ENCODE measurements at places on chromosomes 1 and 21.

GRCh38 chr1:76668046-76668445, 199.2 kb upstream of the ST6GALNAC5 start:
- no peak for DNase-seq

DNA sequence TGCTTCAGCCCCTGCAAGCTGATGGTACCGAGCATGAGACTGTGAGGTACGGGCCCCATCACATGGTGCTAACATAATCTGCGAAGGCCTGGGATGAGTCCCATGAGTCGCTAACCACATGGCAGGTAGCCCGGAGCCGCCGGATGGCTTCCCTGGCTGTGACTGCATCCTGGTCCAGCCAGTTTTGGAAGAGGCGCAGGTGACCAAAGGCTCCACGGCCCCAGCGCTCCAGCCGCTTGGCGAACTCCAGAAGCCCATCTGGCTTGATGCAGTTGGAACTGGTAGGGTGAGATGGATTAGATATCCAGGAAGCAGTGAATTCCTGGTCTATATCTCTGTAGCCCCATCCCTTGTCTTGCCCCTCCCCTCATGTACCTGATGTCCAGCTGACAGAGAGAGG, 24.6 kb downstream of the LRRC41 start:
- no peak for DNase-seq

DNA sequence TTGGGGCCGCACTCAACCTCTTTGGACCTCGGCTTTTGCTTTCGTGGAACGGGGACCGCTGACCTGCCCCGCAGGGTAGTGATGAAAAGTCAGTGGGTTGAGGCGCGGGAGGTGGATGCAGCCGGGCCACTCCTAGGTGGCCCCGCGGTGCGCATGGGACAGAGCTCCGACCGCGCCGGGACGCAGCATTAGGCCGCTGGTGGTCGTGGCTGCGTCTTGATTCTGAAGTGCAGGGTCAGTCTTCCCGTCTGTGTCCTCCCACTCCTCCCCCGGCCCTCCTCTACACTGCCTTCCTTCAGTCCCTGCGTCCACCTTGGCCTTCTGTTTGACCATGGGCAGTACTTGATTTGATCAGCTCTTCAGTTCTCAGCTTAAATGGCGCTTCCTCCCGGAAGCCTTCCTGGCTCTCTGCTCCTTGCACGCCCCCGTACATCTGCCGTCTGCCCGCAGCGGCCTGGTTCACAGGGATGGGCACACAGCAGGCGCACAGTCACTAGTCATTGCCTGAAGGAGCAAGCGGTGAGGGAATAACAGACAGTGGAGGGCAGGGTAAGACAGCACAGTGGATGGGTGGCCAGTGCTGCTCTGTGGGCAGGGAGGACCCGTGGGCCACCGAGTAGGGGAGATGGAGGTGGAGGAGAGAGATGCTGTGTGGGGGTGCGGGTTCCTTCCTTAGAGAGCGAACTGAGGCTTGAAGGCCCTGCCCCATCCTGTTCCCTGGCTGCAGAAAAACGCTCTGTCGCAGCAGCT, 633 bp downstream of the THEMIS2 start:
- no peak for DNase-seq

- DNase-seq = no peak
Observed at GRCh38 chr1:43620956-43621355, 29.0 kb upstream of the KDM4A start.

GRCh38 chr21:41967708-41968107, 13.9 kb upstream of the C2CD2 start:
- DNase-seq = no peak

GRCh38 chr1:13703128-13703513, 3.1 kb downstream of the PRDM2 start:
- no peak for DNase-seq

DNA sequence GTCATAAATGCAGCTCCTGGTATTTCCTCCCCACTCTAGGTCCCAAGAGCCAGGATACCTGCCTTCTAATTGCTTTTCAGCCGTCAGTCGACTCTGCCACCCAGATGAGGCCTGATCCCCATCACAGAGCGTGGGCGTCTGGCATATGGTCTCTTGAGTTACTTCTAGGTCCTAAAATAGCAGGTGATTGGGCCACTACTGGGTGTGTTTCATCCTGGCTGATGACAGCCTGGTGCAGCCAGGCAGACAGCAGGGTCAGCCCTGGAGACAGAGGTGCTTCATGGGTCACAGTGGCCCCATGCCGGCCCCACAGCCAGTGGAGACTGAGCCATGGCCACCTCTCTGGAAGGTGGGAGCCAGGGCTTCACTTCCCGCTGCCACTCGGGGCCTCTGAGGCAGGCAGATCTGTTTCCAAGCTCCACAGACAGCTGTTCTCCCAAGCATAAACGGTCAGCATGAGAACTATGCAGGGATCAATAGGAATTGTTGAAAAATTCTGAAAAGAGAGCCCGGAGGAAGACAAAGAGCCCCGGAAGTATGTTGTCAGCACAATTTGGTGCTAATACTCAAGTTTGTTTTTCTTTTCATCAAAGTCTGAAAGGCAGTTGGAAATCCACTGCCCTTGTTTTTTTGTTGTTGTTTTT, 83.0 kb downstream of the MAN1C1 start:
- DNase-seq = peak; percentile 71

GRCh38 chr1:214338212-214338611, 57.3 kb downstream of the SMYD2 start:
- DNase-seq = no peak

GRCh38 chr1:14949836-14950713, 203.5 kb upstream of the TMEM51 start:
- DNase-seq = no peak

- peak; percentile 31 for DNase-seq
Observed at GRCh38 chr1:64505232-64505943, 35.5 kb downstream of the CACHD1 start.

DNA sequence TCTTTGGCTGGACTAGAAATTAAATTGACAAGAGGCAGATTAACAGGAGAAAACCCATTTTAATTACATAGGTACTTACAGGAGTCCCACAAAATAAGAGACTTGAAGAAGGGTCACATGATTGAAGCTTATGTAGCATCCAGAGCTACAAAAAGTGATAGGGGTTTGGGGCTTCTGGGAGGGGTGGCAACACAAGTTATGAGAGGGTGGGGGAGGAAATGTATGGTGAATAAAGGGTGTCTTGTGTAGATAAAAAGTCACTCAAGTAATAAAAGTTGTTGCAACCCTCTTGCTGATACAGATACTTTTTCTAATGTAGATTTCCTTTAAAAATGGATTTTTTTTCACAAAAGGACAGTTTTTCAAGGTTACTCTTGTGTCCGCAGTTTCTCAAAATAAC, 24.0 kb downstream of the USP25 start:
- DNase-seq = no peak

GRCh38 chr1:47883963-47884362, 113.2 kb downstream of the TRABD2B start:
- no peak for DNase-seq

DNA sequence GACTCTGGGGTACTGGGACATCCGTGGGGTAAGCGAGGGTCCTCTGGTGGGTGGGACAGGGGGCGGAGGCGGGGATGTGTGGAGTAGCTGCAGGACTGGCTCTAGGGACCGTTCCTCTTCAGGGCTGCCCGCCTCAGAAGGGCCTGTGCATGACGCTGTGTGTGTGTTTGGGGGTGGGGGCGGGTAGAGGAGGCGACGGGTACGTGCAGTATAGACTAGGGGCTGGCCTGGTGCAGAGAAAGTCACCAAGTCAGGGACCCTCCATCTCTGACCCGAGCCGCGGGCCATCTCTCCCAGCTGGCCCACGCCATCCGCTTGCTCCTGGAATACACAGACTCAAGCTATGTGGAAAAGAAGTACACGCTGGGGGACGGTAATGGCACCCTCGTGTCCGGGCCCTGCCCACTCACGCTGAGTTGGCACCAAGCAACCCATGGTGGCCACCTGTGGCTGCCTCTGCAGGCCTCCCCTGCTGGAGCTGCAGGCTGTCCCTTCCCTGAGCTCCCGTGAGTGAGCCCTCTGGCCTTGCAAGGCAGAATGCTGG, 342 bp downstream of the GSTM5 start:
- DNase-seq = no peak

- DNase-seq = peak; percentile 54
Observed at GRCh38 chr1:33365560-33365997, 44.7 kb upstream of the A3GALT2 start.

DNA sequence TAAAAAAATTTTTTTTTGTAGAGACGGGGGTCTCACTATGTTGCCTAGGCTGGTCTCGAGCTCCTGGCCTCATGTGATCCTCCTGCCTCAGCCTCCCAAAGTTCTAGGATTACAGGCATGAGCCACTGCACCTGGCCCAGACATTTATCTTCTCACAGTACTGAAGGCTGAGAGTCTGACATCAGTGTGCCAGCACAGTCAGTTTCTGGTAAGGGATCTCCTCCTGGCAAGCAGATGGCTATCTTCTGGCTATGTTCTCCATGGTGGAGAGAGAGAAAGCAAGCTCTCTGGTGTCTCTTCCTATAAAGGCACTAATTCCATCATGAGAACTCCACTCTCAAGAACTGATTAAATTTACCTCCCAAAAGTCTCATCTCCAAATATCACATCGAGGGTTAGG, 57.8 kb upstream of the C1orf185 start:
- DNase-seq = no peak

DNA sequence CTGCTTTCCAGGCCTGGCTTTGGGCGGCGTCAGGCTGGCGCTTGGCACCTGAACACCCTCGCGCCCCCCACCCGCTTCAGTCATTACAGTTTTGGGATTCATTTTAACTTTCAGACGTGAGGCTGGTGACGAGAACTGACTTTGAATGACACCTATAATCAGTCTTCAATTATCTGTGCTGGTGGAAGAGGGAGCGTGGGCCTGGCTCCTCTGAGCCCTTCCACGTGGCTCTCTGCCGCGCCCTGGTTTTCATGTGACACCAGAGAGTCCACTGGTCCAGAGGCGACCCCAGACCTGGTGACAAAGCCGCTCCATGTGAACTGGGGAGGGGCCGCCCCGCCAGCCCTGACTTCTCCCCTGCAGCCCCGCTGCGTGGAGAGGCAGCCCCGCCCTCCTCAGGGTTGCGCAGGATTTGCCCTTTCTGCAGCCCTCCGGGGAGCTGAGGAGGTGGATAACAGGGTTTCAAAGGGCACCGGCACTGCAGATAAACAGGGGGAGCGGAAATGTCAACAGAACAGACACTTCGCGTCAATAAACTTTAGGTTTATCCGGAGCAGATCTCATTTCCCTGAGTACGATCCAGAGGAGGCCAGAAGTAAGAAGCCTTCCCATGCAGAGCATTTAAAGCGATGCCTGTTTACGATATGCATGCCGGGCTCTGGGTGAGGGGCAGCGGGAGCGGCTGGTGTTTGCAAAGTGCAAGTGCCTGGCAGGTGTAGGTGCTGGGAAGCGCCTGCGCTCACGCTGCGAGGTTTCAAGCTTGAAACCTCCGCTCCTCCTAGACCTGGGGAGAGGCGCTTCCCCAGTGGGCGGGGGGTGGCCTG, 56.4 kb downstream of the AJAP1 start:
- no peak for DNase-seq

DNA sequence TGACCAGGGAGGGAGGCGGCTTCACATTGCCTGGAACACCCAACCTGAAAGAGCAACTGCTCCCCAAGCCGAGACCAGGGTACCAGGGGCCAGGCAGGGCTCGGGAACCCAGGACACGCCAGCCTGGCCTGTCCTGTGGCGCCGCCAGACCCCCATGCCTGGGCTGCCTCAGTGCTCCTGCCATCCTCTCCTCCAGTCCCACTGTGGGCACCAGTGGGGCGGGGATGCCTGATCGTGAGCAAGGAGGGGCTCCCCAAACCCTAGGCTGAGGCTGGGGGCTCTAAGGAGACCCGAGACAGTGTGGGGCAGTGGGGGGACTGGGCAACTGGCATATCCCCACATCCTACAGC, 45.1 kb downstream of the WNT9A start:
- peak; percentile 14 for DNase-seq

DNA sequence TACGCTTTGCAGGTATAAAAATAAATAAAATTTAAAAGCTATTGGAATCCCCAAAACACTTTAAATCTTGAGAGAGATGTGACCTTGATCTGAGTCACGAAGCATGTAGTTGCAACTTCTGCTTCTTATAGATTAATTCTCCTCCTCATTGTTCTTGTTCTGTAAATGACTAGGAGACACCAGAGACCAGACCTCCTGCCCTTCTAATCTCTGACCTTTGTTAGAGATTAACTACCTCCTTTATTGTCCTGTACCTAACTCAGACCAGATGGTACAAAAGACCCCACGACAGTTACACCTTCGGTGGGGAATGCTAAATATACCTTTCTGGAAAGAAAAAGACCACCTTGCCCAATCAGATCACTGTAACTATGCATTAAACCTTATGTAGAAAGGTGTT, 76.9 kb upstream of the NEK2 start:
- no peak for DNase-seq

DNA sequence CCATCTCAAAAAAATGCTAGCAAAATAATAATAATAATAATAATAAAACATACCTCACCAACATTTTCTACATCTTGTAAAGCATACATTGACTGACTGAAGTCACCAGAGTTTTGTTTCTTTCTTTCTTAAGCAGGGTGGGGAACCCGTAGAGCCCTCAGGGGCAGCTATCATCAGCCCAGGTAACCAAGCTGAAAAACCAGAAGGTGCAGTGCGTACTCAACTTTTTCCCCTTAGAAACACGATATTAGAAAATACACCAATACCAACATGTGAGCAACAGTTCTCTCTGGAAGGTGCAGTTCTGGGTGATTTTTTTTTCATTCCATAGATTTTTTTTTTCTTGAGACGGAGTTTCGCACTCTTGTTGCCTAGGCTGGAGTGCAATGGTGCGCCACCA, 54.3 kb upstream of the LGALS8 start:
- DNase-seq = no peak

DNA sequence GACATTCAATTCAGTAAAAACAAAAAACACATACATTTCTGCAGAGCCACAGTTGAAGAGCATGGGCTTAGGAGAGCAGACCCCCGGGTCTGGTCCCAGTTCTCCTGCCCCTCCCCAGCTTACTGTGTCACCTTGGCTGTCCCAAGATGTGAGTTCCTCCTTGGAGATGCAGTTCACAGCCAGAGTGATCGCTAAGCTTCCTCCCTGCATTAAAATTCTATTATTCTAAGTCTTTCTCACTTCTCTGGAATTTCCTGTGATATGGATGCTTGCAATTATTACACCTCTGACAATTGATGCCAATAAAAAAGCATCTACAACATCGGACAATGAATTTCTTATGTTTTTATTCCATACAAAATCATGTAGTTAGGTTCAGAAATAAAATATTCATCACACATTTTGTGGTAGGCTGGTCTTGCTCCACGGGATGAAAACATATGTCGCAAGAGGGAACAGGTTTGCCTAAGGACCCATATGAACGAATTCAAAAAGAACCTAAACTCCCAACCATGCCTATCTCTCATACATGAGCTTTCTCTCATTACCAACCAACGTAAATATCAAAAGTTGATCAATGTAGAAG, 328.5 kb upstream of the RUNX1 start:
- no peak for DNase-seq

DNA sequence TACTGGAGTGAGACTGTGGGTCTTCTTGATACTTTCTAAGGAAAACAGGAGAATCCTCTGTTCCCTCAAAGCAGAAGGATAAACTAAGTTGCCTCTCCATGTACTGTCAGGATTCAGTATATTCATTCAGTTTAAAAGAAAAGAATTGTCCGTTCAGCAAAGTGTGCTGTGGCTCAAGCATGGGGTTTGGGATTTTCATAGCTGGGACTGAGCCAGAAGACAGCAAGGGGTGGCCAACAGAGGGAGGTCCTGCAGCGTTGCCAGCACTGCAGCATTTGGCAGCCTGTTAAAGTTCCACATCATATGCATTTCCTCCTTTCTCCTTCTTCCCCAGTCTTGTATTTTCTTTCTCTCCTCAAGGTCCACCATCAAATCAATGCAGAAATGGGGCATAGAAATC, 75.1 kb downstream of the DTL start:
- peak; percentile 32 for DNase-seq
